ENCODE measurements at places on chromosomes 3 and 15.

GRCh38 chr3:98890181-98890835 is 11.2 kb downstream of the DCBLD2 start:
- DNase-seq = no peak

DNA sequence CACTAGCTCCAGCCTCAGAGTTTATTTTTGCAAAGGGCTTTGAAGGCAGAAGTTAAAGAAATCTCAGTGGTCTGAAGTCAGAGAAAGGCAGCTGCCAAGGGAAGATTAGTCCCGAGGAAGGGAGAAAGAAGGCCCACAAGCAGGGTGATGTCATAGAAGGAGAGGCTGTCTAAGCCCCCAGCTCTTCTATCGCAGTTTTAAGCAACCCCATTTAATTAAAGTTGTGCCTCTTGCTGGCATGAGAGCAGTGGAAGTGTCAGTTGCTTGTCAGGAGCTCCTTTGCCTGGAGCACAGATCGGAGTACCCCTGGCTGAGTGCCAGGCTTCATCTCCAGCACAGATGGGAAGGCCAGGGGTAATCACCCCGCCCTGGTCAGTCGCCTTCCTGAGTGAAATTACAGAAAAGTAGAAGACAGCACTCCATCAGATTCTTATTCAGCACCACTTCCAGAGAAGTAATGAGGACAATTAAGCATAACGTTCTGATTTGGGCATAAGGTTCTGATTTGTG is 530.7 kb downstream of the EPHB1 start:
- no peak for DNase-seq

- no peak for DNase-seq
Measured at GRCh38 chr3:58661836-58662420, 4.6 kb downstream of the FAM3D start.

GRCh38 chr15:60346653-60347052 is 51.1 kb downstream of the ANXA2 start:
- DNase-seq = no peak

- no peak for DNase-seq
Measured at GRCh38 chr3:76099956-76100355, 314.6 kb upstream of the ZNF717 start.

DNA sequence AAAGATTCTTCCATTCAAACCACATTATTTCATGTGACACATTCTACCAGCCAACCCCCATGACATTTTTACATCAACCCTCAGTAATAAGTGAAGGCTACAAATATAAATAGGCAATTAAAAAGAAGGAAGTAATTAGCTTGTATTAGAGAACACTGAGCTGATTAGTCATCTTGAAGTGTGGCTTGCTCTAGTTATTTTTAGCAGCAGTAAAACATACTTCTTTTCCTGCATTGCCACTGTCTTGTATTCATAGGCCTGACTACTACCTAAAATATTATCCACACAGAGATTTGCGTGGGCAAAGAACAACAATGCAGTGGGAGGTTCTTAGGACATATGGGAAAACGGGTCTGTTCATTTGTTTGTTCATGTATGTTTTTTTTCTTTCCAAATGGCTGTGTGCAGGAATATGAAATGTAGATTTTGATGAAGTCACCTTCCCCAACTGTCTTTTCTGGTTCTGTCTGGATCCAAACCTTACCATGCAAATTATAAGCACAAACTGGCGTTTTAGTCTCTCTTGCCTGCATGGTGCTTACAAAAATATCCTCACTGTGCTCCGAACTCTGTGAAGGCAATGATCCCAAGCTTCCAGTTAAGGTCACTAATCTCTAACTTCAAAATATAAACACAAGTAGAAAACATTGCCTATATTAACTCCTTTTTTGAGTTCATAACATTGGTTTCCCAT is 31.5 kb upstream of the TM4SF4 start:
- no peak for DNase-seq

DNA sequence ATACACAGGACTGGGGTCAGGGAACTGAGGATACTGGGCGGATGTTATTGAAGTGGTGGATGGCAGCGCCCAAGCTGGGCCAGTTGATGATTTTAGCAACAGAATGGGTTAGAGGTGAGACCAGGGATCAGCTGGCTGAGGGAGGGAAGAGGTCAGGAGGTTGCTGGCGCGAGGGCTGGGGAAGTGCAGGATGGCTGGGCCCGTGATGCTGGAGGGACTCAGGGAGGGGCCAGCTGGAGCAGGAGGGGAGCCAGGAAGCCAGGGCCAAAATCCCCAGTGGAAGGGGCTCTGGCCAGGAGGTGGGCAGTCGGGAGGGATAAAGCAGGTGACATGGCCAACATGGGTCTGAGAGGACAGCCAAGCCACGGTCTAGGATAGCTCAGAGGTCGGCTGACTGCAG is 178.0 kb downstream of the NSMCE3 start:
- no peak for DNase-seq

DNA sequence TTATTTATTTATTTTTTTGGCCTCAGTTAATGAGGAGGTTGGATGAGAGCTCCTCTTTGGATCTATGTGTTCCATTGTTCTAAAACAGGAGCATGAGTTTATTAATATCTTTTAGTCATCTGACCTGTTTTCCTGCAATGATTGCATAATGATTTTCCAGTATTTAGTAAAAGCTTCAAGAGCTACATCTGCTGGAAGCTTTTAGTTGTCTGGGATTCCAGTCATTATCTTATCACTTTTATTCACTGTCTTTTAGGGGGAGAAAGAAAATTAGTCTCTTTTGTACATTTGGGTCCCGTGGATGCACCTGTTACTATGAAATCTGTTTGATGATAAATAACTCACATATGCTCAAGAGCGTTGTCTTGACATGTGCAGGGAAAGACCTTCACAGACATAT is 1270.0 kb downstream of the ROBO1 start:
- no peak for DNase-seq

DNA sequence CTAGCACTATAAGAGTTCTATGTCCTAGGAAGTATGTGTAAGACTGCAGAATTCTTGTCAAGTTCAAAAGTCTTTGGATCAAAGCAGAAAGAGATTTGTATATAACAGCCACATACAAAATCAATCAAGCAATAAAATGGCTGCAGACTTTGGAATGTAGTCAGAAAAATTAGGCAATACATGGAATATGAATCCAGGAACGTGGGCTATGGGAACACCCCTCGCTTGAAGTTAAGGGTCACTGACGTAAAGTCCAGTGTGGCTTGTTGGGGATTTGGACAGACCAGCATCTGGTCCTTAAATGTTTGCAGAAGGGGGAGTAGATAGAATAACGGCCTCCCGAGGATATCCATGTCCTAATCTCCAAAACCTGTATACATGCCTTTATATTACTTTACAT is 178.6 kb downstream of the ADAMTS9 start:
- DNase-seq = no peak

DNA sequence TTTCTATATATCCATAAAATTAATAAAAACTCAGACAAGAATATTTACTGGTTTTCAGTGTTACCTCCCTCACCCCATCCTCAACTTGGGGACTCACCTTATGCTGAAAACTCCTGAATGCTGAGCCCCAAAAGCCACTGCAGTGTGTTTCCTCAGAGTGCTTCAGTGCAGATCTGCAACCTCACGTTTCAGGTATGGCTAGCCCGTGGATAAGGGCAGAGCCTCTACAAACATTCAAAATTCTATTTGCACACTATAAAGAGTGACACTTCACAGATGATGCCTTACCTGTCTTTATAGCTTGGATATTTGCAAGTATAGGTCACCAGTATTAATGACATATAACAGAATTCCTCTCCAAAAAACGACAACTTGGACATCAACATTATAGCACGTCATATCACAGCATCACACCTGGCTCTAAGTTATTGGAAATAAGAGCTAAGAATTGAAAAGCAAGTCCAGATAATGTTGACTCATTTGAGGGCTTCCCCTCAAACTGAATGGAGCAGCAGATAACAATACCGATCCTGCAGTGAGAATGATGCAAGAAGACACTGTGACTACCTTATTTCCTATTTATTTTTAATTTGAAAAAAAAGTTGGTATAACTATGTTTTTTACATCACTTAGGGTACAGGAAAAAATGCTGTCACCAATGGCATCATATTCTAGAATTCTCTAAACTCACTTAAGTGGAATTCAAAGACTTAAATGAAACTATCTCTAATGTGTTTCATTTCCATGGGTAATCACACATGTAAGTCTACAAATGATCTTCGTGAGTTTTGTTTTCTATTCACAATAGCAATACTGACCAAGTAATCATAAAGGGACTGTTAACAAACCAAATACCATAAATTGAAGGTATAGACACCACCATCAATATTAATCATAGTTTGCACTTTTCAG is 40.7 kb upstream of the RSL24D1 start:
- no peak for DNase-seq

DNA sequence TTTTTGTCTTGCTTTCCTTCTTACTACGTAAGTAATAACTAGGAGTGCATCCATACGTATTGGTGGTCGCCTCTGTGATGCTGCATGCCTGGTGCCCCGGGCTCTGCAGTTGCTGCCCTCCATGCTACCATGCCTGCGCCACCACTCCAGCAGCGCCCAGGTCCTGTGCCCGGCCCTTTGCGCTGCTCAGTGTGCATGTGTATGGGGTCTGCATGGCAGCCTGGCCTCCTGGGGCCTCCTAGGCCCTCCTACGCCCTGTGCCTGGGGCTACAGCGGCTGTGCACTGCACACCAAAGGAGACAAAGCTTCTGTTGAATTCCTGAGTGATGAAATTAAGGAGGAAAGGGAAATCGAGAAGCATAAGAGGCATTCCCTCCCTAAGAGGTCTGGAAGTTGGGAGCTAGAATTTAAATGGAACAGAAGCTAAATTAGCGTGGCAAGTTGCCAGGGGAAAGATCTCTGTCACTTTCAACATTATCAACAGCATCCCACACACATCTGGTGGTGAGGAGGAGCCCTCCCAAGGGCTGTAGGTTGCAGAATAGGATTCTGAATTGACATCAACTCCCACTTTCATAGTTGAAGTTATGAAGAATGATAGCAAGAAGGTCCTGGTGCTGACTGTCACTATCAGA is 275.0 kb upstream of the CHRM5 start:
- DNase-seq = no peak

DNA sequence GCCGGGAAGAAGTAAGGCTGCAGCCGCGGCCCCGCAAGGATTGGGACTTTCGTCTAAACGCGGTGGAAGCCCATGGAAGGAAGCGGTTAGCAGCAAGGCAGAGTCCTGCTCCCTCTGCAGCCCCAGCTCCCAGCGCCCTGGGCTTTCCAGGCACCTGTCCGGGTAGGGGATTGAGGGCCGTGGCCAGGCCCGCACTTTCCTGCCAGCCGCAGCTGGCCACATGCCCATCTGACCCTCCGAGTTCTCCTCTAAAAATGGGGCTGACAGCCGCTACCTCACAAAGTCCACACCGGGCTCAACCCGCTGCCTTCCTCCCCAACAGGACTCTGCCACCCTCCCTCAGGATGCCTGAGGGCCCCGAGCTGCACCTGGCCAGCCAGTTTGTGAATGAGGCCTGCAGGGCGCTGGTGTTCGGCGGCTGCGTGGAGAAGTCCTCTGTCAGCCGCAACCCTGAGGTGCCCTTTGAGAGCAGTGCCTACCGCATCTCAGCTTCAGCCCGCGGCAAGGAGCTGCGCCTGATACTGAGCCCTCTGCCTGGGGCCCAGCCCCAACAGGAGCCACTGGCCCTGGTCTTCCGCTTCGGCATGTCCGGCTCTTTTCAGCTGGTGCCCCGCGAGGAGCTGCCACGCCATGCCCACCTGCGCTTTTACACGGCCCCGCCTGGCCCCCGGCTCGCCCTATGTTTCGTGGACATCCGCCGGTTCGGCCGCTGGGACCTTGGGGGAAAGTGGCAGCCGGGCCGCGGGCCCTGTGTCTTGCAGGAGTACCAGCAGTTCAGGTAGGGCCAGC is 1.9 kb downstream of the NEIL1 start:
- DNase-seq = no peak

DNA sequence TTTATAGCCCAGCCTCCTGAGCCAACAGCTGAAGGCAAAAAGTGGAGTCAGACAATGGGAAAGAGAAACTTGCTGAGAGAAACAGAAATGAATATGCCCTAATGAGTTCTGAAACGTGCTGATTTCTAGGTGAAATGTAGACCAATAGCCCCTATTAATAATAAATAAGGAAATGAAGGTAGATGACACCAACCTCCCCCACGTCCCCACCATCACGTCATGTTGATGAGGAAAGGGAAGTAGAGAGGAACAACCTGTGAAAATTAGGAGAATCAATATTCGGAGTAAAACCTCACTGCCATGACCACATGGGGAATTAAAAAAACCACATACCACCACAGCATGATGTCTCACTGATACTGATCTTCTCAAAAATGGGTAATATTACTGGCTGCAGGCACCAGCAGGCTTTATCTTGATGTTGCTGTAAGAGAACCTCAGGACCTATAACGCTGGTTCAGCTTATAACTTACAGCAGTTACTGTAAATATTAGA is 64.0 kb downstream of the KAT2B start:
- DNase-seq = no peak

DNA sequence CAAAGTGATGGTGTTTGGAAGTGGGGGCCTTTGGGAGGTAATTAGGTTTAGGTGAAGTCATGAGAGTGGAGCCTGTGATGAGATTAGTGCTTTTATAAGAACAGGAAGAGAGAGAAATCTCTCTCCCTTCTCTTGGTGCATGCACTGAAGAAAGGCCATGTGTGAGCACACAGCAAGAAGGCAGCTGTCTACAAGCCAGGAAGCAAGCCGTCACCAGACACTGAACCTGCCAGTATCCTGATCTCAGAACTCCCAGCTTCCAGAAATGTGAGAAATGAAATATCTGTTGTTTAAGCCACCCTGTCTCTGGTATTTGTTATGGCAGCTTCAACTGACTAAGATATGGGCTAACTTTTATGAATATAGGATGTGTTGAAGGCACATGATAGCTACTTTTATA is 72.6 kb downstream of the REC114 start:
- no peak for DNase-seq

Data from right hindlimb (tissue), 1 donor.